ENCODE measurements at places on chromosomes 5 and 9.

GRCh38 chr5:56050551-56051255, 55.9 kb upstream of the IL6ST start:
- no peak for DNase-seq

DNA sequence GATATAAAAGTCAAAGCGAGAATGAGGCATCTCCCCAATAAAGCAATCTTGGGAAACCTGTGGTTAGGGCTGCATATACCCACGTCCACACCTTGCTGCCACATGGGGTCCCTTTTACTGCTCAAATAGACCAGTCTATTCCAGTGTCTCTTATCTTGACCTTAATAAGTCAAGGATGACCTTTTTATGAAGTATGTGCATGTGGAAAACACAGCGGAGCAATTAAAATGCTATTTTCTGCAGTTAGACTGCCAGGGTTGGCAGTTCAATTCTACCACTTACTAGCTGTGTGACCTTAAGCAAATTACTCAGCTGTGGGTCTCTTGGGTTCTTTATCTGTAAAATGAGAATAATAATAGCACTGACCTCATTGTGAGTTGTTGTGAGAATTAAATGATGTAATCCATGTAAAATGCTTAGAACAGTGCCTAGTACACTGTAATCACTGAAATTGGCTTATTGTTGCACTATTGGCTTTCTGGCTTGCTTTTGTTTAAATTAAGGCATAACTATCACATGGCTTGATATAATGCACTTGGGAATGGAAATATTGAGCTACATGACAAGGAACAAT, 67.8 kb upstream of the HSPB3 start:
- DNase-seq, result no peak

- DNase-seq, result no peak
Measured at GRCh38 chr5:140267559-140268018, 35.3 kb downstream of the PFDN1 start.

DNA sequence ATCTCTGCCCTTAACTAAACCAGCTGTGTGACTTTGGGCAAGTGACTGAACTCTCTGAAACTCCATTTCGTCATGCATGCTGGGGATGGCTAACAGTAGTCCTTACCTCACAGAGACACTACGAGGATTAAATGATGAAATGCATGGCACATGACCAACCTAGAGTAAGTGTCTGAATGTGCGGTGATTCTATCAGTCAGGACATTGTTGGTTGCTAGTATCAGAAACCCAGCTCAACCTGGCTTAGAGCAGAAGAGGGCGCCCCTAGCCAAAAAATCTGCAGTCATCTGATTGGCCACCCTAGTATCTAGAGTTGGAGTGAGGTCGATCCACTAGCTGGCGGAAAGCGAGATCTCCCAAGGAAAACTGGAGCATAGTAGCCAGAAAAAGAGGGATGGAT, 25.2 kb downstream of the NEURL1B start:
- DNase-seq, result no peak

DNA sequence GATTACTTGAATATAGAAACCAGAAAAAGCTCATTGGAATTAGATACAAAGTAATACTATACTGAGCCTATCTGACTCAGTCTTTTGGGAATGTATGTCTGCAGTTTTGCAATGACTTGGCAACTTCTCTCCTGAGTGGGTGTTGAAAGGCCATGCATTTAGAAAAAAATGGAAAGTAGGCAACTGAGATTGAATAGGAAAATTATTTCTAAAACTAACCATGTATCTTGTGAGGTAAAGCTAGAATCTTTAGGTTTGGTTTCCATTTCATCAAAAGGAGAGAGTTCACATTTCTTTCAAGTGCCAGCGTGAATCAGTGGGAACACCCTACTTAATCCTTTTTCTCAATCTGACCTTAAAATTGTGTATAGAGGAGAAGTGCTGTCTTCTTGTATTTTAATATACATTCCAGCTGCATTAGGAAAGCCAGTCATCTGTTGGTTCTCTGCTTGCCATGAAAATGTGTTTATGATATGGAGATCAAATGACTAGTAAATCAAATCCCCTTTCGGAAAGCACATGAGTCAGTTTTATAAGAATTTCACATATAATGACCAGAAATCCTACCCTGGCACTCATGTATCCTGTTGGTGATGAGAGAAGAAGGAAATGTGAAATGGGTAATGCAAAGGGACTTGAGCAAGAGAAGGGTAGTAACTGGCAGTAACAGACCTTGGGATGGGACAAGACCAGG, 30.4 kb downstream of the NFX1 start:
- no peak for DNase-seq
